RPMI7951 (cell line): ENCODE measurements at places on chromosomes 16 and 17. TPM values are rescaled to one million over a fixed set of nuclear protein-coding genes. Genes with fewer than 3 reads are reported as not detected.

SMTNL2 gene
- not detected in 2 replicates for total RNA-seq

GRCh38 chr17:50101346-50102163, 6.4 kb downstream of the PDK2 start:
- DNase-seq, result no peak

DNA sequence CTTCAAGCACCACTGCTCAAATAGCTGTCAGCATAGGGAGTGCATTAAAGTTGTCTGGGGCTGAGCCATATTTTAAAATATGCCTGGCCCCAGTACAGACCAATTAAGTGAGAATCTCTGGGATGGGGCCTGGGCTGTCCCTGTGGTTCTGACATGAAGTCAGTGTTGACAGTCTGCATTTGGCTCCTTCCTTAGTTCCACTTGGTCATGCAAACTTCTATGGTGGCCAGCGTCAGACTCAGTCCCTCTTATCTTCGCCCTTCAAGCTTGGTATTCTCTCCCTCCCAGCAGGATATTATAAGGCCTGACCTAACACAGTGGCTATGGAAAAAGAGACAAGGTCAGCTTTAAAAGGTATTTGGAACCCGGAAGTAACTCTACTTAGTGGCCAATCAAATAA, 177.2 kb downstream of the PMP22 start:
- DNase-seq, result no peak

GRCh38 chr17:35160354-35161201, 13.0 kb downstream of the UNC45B start:
- no peak for DNase-seq

CHTF18 gene
- 11.7 and 17.5 TPM in 2 replicates for total RNA-seq
